Foreskin keratinocyte (primary cell): ENCODE measurements at places on chromosomes 4 and X.

GRCh38 chr4:181877329-181877848 is 365.8 kb upstream of the TENM3 start:
- DNase-seq: peak; percentile 80

DNA sequence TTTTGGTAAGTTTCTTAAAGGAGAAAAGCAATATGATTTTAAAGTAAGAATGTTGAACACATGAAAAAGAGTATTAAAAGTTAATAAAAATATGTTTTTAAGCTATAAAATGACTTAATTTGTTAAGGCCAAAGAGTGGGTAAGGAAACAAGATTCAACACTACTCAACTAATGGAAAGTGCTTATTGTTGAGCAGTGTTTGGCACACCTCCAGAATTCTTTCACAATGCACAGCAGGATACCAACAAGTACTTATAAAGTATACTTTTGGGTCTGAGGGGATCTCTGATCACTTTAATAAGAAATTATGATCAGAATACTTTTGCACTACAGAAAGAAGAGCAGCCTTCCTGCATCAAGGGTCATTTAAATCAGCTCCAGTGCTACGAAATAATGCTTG is 5.9 kb downstream of the LAMP2 start:
- DNase-seq: no peak

DNA sequence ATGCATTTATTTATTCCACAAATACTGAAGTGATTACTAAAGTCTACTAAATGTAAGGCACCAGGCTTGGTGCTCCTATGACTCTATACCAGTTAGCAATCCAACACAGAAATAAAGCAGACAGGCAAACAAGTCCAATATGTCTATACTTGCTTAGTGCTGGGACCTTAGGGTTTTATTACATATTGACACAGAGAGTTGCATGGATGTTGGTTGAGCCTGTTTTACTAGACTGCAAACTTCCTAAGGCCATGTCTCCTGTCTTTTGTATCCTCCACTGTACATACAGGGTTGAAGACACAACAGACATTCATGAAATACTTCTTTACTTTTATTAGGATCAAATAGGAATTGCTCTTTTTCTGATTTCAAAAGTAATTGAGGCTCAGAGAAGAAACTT is 69.0 kb downstream of the LNX1 start:
- DNase-seq: no peak

DNA sequence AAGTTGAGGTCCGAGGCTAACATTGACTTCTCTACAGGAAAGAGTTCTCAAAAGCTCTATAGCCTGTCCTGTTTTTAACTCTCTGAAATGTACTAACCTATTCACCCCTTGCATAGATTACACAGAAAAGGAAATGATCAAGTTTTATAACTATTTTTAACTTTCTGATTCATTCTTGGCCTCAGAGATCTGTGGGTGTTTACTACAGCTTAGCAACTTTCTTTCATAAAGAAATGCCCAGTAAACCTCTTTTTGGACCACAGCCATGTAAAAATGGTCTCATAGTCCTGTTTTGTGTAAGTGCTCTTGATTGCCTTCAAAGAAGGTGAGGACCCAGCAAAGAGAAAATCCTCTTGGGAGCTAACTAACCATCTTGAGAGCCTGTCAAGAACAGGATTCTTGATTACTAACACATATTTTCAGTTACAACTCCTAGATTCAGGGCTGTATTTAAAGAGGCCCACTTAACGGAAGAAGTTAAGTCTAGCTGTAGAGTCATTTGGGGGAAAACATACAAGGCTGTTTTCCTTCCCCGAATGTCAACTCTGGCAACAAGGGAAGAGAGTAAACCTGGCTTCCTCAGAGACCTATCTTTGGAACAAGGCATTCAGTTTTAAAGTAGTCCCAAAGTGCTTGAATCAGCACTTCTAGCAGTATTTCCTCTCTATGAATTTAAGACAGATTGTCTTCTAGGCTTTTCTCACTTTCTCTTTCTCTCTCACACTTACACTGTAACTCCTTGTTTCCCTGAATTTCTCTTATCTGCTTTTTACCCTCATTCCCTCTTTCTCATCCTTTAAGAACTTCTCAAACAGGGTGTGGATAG is 78.2 kb downstream of the IL21 start:
- peak; percentile 15 for DNase-seq

DNA sequence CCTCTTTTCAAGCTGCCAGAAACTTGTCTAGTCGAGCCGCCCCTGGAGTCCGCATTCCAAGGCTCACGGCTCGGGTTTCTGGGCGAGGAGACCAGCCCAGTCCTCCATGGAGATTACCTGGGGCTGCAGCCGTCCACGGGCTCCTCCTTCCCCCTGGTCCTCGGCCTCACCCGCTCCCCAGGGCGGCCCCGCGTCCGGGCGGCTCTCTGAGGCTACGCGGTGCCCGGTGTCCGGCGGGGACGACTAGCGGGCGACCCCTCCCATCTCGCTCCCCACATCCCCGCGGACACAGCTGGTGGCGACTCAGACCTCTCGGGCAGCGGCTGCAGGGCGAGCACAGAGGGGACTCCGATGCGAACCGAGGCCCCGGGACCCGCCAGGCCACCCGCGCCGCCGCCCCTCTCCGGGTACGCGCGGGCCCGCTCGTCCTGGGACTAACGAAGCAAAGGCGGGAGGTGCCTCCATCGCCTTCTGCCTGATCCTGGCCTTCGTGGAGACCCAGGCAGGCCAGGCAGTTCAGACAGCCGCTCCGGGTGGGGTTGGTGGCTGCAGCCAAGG is 159.4 kb downstream of the TRAM1L1 start:
- no peak for DNase-seq

DNA sequence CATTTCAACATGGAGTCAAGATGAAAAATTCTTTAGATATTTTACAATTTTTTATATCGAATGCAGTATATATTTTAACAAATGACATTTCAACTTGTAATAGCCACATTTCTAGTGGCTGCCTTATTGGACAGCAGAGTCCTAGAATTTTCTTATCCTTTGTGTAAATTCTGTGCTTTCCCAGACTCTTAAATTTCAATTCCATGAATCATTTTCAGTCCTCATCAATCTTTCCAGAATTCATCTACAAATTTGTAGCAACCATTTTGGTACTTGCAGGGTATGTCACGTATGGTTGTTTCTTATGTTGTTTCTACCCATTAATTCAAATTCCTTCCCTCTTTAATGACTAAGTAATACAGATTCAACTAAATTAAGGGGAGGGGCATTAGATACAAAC is 2.7 kb downstream of the PAICS start:
- DNase-seq: no peak

DNA sequence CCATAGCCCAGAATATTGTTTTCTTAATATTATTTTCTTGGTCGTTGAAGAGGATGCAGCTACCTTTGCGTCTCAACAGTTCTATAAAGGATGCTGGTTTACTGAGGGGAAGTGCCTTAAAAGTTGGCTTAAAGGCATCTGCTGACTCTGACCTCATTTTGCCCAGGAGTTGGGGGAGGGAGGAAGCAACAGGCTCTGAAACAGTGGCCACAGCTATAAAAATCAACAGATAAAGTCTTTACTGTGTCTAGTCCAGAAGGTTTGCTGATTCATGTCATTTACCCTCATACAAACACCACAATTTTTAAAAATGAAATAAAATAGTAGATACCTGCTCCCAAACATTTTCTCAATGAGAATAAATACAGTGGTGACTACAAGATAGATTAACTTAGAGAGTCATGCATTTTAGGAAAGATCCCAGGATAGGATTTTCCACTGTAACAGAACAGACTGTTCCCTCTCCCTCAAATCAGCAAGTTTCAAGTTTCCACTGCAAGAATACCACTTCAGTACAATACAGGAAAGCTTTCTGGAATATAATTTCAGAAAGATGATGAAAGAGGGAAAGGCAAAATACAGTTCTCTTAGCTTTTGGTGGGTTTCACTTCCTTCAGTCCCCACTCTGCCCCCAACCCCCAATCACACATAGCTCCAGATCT is 1.9 kb downstream of the PHKA1 start:
- no peak for DNase-seq

GRCh38 chr4:82629238-82630000 is 67.6 kb upstream of the TMEM150C start:
- no peak for DNase-seq

DNA sequence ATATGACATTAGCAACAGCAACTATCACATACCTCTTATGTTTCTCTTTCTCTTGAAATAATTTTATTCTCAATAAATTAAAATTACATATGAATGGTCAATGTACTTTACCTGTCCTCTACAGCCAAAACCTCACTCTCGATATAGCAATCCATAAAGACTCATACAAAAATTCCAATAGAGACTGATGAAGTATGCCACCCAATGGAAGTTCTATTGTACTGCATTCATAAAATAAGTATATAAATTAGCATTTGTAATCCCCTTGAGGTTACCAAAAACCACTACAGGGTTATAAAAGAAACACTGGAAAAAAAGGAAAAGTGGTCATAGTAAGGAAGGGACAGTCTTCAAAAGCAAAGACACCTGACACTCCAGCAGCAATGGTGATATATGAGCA is 32.8 kb downstream of the CLDN2 start:
- no peak for DNase-seq

DNA sequence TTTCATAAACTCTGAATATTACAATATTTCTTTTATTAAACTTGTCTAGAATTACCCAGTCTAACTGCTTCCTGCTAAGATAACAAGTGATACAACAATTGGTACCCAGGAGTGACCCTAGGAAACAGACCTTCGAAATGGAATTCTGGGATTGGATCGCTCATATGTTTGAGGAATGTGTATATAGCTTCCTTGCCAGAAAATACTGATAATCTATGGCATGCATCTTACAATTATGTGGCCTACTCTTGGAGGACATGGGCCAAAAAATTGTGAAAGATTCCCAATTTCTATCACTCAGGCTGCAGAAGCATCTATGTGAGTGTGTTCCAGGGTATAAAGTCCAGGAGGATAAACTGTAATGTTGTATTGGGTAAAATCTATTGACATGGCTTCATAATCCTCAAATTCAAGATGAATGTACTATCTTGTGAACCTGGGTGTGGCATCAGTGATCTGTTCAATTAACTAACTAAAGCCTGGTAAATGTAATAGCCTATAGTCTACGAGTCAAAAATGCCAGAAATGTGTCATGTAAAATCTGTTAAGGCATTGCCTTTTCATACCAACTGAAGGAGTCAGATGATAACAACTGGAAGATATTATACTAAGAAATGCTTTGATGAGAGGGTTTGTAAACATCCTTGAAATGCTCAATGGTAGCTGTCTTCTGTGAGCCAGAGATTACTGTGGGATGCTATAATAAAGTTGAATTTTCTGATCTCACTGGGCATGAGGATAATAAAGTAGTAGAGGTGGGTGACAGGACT is 1499.3 kb downstream of the PCDH7 start:
- no peak for DNase-seq

GRCh38 chr4:41172786-41173185 is 41.6 kb downstream of the APBB2 start:
- DNase-seq: no peak

DNA sequence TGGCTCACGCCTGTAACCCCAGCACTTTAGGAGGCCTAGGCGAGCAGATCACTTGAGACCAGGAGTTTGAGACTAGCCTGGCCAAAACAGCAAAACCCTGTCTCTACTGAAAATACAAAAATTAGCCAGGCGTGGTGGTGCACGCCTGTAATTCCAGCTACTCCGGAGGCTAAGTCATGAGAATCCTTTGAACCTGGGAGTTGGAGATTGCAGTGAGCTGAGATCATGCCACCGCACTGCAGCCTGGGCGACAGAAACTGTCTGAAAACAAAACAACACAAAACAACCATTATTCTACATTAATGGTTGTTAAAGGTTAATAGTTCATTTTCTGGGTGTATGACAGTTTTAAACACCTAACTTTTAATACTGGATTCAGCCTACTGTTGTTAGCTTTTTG is 1.6 kb upstream of the SMARCA5 start:
- DNase-seq: no peak

- no peak for DNase-seq
These were observed 457.4 kb downstream of the CENPC start for GRCh38 chr4:67087897-67088296.

- DNase-seq: no peak
These were observed 14.2 kb upstream of the PJA1 start for GRCh38 chrX:69179380-69179911.

- DNase-seq: no peak
These were observed 10.2 kb downstream of the RGS12 start for GRCh38 chr4:3302786-3303564.

DNA sequence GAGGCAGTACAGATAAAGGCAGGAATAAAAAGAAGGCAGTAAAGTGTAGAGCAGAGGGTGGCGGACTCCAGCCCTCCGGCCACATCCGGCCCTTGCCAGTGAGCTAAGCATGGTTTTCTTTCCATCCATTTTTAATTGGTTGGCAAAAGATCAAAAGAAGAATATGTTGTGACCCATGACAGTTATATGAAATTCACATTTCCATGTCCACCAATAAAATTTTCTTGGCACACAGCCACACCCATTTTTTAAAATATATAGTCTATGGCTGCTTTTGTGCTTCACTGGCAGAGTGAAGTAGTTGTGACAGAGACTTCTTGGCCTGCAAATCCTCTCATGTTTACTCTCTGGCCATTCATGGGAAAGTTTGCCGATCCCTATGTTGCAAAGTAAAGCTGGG is 29.8 kb downstream of the SLC9A6 start:
- DNase-seq: no peak

DNA sequence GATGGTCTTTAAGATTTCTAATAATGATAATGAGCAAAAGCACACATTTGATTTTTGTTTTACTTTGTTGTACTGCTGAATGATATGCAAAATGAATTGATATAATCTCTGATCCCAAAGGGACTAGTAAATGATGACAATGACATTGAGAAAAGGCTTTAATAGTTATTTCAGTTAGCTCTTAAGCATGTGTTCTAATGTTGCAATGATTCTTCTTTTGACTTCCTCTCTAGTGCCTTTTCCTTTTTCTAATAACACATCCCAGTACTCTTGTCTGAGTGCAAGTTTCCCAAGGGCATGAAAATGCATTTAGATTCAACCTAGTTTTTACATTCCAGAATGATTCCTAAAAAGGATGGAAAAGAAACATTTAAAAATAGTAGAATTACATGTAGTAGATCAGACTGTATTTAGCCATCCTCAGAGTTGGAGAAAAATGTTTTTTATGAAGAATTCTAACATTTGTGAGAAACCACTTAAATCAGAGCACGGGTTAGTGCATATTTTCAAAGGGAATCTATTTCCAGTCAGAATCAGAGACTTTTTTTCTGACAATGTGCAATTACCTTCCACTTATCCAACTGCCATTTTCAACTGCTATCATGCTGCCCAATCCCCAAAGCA is 508.8 kb downstream of the C4orf33 start:
- DNase-seq: no peak

DNA sequence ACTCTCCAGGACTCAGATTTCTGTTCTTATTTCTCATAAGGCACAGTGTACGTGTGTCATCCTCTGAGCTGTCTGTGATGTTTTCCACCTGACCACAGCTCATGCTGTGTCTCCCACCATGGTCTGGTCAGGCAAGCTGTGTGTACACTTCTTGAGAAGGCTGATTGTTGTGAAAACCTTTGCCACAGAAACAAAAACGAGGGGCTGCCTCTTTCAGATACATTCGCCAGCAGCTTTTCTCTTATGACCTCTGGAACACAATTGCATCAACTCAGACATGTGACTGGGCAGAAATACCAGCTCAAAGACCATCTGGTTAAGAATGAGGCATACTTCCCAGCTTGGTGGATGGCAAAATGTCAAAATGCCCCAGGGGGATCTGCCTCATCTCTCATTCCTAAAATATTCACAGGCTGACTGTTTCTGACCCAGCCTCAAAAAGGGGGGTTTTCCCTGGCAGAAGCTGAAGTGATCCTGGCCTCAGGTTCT is 46.1 kb downstream of the PGRMC2 start:
- peak; percentile 99 for DNase-seq
